IPS-NIHi11 (cell line): ENCODE measurements at places on chromosomes 16 and 17.

GRCh38 chr16:29126057-29126494 is 141.2 kb downstream of the LAT start:
- DNase-seq = no peak

- DNase-seq = no peak
These were observed 14.2 kb downstream of the JPH3 start for GRCh38 chr16:87616556-87616955.

DNA sequence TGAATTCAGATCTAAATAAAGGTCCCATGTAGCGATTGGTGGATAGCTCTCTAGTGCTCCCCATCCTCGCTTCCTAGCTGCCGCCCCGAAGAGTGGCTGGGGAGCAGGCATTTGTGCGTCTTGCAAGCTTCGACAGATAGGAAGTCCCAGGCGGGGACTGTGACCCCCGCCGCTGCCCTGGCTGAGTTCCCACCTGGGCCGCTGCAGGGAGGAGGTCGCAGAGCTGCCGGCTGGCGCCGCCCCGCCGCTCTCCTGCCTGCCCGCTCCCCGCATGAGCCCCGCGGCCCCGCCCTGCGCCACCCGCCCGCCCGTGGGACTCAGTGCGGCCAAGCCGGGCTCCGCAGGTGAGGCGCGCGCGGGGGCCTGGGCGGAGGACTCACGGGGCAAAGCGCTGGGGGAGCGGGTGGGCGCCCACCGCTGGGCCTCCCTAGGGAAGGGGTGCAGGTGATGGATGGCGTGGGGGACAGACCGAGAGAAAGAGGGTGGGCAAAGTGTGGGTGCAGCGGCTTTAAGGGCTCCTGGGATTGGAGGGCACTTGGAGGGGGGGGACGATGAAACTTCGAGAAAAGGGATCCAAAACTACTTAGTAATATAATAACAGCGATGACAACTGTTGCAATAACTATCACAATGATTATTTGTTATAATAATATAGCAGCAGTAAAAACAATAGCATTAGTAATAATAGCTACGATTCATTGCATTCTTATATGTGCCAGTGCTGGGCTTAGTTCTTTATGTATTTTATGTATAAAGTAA is at the start of gene OTOA:
Gene OTOA, plus strand, starts transcription at position 80 of the 759 bp plus-strand sequence. CDS start 14,547 bp downstream, outside the sequence.
- peak; percentile 77 for DNase-seq

DNA sequence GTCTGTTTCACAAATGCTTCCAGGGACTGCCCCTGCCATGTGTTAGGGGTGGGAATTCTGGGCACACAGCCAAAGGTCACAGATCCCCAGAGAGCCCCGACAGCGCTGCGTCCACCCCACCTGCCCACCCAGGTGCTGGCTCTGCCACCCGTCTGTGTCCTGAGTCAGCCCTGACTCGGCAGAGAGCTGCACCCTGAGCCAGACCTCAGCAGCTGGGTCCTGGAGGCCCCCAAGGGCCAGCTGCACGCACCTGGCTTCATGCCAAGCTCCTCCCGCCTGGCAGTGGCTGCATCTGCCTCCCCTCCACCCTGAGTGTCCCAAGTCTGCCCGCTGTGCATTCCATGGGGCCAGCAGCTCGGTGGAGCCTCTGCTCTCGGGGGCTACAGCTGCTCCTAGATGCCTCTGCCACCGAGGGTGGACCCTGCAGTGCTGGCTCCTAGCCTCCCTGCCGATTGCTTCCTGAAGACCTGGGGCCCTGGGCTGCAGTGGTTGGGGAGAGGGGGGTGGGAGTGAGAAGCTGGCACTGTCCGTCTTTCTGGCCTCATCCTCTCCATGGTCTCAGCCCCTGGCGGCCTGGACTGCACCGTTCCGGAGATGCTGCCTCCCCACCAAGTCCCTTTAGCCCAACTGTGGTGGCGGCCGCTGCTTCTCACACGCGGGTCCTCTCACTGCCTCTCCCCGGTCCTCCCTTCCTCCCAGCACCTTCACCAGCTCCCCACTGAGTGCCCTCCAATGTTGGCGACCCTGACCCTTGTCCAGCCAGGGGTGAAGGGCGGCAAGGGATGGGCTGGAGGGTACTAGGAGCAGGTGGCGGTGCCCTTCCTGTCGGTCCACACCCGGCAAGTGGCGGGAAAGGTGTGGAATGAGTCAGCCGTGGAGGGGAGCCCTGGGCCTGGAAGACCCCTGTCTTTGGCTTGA is 3.0 kb downstream of the SECTM1 start:
- peak; percentile 5 for DNase-seq

- no peak for DNase-seq
These were observed 2.8 kb upstream of the PYCR1 start for GRCh38 chr17:81939881-81940385.

DNA sequence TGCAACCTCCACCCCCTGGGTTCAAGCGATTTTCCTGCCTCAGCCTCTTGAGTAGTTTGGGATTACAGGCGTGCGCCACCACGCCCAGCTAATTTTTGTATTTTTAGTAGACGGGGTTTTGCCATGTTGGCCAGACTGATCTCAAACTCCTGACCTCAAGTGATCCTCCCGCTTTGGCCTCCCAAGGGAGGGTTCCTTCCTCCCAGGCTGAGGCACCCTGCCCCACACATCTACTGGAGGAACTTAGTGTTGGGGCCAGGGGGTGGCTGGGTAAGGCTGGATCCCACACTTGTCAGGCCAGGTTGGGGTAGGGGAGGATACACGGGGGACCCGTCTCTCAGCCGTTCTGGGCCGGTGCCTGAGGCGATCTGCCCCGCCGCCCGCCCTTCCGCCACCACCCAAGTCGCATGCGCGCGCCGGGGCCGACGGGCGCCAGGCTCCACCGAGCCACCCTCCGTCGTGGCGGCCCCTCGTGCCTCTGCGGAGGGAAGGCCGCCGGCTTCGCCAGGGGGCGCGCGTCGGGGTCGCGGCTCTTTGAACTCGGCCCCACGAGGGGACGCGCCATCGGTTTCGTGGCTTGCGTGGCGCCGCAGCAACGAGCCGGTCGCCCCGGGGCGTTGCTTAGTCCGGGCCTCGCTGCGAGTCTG is 15.9 kb downstream of the GRB7 start:
- peak; percentile 82 for DNase-seq

GRCh38 chr17:27565874-27566670 is 64.9 kb upstream of the LGALS9 start:
- no peak for DNase-seq

- DNase-seq = no peak
These were observed 5.3 kb downstream of the GPS1 start for GRCh38 chr17:82056729-82057621.

DNA sequence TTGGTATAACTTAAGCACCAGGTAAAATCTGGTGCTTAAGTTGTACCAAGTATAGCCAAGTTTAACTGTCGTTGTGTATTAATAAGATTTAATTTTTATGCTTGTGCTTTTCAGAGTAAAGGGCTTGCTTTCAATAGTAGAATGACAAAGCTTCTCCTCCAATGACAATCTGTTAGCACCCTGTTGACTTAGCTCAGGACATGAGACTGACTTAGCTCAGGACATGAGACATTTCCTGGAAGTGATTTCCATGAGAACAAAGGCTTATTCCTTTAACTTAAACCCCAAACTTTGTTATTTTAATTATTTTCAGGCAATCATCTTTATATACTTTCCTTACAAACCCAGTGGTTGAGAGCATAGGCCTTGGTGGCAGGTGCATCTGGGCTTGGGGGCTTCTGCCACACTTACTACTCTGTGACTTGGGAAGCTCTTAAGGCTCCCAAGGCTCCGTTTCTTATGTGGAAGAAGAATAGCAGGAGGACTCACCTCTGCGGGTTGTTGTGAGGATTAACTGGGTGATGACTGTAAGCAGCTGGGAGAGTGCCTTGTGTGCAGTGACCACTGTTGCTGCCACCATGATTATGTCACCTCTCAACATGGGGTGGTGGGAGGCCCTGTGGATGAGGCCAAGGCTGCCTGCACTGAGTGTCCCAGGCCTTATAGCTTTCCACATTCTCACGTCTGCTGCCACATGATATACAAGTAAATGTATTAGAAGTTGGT is 59.4 kb upstream of the CMIP start:
- DNase-seq = no peak

GRCh38 chr17:79417476-79417988 is 193.3 kb downstream of the RBFOX3 start:
- DNase-seq = no peak

DNA sequence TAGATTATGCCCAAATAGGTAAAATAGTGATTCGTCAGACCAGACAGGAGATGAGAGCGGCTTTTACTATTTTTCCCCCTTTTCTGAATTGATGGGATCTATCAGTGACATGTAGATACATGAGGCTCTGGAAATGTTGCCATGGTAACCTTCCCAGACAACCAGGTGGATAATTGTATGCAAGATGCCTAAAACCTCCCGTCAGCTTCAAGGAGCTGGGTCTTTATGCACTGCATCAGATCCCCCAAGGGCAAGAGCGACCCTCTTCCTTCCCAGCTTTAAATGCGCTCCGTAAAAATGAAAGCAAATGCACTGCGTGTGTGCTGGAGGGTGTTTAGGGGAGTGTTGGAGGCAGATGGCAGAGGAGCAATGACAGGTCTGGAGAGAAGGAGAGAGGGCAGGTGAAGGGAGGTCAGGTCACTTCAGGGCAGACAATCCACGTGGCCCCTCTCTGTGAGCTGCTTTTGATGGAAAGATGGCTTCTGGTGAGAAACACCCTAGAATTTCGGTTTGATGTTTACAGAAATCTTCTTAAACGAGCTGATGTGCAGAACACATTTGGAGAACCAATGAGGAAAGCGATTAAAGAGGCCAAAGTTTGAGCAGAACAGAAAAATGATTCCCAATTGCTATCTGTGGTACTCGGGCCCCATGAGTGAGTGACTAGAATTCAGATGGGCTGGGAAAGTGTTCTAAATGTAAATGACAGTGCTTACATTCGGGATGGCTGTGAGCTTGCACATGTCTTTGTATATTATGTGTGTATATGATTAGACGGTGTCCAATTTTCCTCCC is 461.7 kb upstream of the HSBP1 start:
- DNase-seq = no peak

GRCh38 chr17:2048805-2049204 is 6.1 kb upstream of the HIC1 start:
- DNase-seq = no peak

DNA sequence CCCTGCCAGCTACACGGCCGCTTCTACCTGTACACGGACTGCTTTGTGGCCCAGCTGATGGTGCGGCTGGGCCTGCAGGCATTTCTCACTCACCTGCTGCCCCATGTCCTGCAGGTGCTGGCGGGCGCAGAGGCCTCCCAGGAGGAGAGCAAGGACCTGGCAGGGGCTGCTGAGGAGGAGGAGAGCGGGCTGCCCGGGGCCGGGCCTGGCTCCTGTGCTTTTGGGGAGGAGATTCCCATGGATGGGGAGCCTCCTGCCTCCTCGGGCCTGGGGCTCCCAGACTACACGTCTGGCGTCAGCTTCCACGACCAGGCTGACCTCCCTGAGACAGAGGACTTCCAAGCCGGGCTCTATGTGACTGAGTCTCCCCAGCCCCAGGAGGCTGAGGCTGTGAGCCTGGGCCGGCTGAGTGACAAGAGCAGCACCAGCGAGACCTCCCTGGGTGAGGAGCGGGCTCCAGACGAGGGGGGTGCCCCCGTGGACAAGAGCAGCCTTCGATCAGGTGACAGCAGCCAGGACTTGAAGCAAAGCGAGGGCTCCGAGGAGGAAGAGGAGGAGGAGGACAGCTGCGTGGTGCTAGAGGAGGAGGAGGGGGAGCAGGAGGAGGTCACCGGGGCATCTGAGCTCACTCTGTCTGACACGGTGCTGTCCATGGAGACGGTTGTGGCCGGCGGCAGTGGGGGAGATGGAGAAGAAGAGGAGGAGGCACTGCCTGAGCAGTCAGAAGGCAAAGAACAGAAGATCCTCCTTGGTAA is 3.5 kb downstream of the WDR81 start:
- no peak for DNase-seq

DNA sequence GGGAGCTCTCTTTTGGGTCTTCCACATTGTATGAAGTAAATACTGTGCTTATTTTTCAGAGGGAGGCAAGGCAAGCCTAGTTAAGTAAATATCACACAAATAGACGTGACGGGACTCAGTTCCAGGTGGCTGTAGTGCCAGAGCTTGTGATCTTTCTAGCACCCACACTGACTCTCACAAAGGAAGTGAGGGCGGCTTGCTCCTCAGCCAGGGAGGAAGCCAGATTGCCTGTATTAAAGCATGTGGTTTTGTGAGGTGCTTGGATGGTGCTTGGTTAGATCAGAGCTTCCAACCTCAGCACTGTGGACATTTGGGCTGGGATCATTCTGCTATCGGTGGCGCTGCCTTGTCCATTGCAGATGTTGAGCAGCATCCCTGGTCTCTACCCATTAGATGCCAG is 80.1 kb downstream of the VAT1L start:
- no peak for DNase-seq

DNA sequence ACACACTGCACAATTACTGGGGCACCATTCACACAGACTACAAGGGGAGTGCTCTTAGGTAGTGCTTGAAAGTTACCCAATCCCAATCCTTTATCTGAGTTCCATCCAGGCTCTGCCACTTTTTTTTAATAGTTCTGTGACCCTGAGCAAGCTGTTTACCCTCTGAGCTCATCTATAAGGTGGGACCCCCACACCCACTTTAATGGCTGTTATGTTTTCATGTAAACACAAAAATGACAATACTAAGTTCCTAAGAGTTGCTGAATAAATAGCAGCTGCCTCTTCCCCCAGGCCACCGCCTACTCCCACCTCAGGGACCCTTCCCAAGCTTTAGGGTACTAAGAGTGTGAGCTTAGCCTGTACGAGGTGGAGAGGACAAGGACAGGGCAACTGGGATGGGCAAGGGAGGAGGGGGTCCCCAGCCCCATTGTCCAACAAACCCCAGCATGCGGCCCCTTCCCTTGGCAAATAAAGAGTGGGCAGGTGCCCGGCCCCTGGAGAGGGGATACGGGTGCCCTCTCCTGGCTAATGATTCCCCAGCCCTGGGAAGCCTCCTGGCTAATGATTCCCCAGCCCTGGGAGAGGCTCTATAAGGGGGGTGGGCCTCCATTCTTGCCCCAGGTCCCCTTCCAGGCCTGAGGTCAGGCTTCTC is 14.6 kb downstream of the SLC13A2 start:
- no peak for DNase-seq

- DNase-seq = peak; percentile 86
These were observed 577 bp downstream of the TTC19 start for GRCh38 chr17:15999974-16000827.

GRCh38 chr17:8740486-8740885 is 4.2 kb downstream of the CCDC42 start:
- peak; percentile 56 for DNase-seq

DNA sequence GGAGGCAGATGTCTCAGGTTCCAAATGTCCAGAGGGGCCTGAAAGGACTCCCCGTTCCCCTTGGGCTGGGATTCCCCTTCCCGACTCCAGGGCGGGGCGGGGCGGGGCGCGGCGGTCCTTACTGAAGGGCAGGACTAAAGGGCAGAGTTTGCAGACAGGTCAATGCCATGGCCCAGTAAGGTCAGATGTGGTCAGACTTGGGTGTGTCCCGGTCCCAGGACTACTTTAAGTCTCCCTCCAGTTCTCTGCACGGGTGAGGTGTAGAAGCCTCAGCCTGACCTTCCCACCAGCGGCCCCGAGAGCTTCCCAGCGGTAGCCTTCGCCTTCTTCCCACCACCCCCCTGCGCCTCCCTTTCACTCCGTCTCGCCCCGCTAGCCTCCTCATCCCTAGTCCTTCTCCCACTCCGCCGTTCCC is 532 bp downstream of the KDM6B start:
- DNase-seq = no peak

- DNase-seq = no peak
These were observed 12.0 kb upstream of the KRT19 start for GRCh38 chr17:41539979-41540701.
